Fibroblast of lung (primary cell): ENCODE measurements at places on chromosomes 12 and 14. TPM values are rescaled to one million over a fixed set of nuclear protein-coding genes. Genes with fewer than 3 reads are reported as not detected.

DNA sequence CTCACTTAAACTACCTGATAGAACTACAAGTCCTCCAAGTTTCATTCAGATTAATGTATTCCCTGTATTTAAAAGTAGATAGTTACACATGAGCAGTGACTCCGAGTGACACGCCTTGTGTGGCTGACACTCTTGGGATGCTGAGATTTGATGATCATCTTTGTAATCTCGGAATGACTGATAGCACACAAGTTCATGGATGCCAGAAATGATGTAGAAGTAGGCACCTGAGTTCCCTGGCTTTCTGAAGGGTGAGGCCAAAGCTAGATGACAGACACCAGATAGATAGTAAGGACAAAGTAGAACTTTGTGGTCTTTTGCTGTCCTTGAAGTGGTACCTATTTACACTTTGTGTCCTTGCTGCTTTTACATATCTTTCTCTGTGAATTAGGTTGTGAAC lies 491.2 kb downstream of the PCNX1 start:
- no peak for DNase-seq

GRCh38 chr12:52440821-52441319 lies 6.7 kb upstream of the KRT75 start:
- peak; percentile 94 for DNase-seq

The SMOC1 gene
- polyA plus RNA-seq, result 0.05 and 0.06 TPM in 2 replicates

- DNase-seq, result no peak
These were observed 149.4 kb upstream of the HIF1A start for GRCh38 chr14:61545726-61546455.

GRCh38 chr14:33964599-33965317 lies 13.9 kb upstream of the EGLN3 start:
- no peak for DNase-seq

- DNase-seq, result no peak
These were observed 34.2 kb downstream of the NCKAP5L start for GRCh38 chr12:49794021-49794420.

DNA sequence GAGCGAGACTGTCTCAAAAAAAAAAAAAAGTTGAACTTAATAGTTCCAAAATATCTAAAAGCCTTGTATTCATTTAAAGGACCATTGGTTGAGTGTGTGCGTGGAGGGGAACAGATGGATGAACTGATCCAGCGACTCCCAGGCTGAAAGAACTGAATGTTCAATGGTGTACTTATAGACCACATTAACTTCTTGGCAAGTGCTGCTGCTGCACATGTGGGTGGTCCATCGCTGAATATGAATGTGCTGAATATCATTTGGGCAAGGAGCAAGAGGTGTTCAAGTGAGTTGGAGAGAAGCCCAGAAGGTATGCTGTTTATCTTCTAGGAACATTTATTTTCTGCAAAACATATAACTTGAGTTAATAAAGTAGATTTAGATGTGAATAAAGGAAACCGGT lies 289.0 kb upstream of the RPL10L start:
- DNase-seq, result no peak

DNA sequence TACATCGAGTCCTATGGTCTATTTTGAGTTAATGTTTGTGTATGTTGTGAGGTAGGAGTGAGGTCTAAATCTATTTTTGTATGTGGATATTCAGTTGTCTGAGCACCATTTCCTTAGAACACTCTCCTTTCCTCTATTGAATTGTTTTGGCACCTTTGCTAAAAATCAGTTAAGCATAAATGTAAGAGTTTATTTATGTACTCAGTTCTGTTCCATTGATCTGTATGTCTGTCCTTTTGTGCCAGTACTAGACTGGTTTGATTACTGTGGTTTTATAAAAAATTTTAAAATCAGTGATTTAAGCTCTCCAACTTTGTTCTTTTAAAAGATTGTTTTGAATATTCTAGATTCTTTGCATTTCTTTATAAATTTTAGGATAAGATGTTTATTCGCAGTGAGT lies 70.1 kb upstream of the PCNX4 start:
- no peak for DNase-seq

DNA sequence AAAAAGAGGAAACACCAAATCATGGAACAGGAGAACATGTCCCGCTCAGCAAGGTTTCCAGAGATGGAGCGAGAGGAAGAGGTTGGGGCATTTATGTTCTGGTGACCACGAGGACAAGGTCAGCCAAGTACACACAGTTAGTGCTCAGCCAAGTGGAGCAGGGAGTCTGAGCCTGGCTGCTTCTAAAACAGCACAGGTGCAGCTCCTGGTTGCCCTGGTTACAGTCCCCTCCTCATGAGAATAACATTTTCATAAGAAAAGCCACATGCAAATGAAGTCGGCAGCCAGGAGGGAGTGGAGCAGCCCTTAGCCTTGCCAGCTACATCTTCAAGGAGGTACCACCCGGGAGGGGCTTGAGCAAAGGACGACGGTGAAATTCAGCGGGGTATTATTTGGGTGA lies 81.8 kb downstream of the NOS1 start:
- DNase-seq, result no peak

- peak; percentile 13 for DNase-seq
These were observed 28.5 kb downstream of the ACTR6 start for GRCh38 chr12:100229036-100229635.

The FGF23 gene
- not detected in 2 replicates for polyA plus RNA-seq

DNA sequence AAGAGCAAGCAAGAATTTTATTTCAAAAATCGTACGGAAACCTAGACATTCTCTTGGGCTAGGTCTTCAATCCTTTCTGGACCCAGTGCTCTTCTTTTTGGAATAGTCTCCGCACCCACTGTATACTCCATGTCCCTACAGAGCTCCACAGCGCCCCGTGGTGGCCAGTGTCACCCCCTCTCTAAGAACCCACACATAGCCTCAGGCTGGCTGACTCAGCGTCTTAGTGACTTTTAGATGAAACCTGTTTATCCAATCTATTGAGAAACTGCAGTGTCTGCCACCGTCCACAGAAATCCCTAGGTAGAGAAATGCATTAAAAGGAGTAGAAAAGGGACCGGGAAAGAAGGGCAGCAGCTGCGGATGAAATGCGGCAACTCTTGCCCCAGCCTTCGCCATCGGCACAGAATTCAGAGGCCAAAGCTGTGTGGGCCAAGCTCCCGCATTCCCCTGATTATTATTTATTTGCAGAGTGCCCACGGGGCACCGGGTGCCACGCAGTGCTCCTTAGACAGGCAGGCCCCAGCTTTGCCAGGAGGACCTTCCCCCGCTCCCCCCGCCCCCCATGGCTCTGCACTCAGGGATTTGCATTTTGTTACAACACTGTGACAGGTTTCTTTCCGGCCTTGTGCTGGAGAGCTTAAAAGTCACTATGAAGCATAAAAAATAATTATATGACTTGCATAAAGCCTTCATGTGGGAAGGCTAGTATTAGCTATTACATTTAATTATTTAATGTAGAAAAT lies 170.1 kb upstream of the FKBP4 start:
- DNase-seq, result peak; percentile 23

The CLEC4A gene
- polyA plus RNA-seq, result 0.26 and 0.61 TPM in 2 replicates

GRCh38 chr12:13130981-13131380 lies 27.5 kb upstream of the GSG1 start:
- DNase-seq, result peak; percentile 20

DNA sequence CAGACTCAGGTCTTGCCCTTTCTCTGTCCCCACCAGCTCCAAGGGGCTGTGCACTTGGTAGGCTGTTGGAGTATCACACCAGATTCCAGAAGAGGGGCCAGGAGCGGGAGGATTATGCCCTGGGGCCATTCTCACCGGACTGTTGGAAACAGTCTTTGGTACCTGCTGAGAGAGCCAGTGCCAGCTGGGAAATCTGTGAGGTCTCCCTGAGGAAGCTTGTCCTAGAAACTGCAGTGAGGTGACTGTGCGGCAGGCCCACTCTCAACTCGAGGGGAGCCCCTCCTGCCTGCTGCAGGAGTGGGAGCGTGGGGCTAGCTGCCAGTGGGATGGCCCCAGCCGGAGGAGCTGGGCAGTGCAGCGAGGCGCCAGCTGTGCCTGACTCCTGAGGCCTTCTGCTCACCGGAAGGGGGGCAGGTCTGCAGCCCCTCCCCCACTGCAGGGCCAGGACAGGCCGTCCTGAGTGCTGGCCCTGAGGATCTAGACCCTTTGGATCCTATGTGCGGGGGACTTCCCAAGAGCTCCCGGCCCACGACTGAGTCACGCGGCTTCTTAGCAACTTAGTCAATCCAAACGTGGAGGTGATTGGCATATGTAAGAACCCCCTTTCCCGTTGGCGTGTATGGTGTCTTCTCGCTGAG lies 295.2 kb downstream of the CACNA1C start:
- DNase-seq, result no peak

GRCh38 chr12:111705672-111706071 lies 19.8 kb downstream of the ACAD10 start:
- no peak for DNase-seq

The CCDC177 gene
- polyA plus RNA-seq, result not detected in 2 replicates

GRCh38 chr12:90827567-90827966 lies 127.4 kb downstream of the CCER1 start:
- no peak for DNase-seq

The RNF212B gene
- not detected in 2 replicates for polyA plus RNA-seq

DNA sequence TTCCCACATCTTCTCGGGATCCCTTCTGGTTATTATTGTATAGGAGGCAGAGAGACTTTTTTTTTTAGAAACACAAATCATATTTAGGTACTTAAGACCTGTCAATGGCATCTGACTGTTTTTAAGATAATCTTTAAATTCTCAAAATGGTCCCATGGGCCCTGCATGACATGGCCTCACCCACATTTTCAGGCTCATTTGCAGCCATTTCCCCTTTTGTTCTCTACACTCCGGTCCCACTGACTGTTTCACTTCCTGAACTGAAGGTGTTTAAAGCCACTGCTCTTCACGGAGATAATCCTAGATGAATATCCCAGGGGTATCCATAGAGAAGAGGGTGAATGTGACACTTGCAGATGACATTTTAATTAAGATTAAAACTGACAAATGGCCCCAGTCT lies 12.3 kb upstream of the C12orf71 start:
- DNase-seq, result no peak

The RXYLT1 gene
- polyA plus RNA-seq, result 15.8 and 19.6 TPM in 2 replicates

The NID2 gene
- 394 and 2,513 TPM in 2 replicates for polyA plus RNA-seq

GRCh38 chr12:116620124-116620491 lies 60.9 kb downstream of the MAP1LC3B2 start:
- DNase-seq, result no peak

GRCh38 chr14:71300566-71301330 lies 393.5 kb downstream of the PCNX1 start:
- DNase-seq, result peak; percentile 78

The OAS1 gene
- 0.34 and 2.0 TPM in 2 replicates for polyA plus RNA-seq

GRCh38 chr14:92939699-92940098 lies 16.7 kb downstream of the CHGA start:
- no peak for DNase-seq

The BORCS5 gene
- 13.5 and 17.9 TPM in 2 replicates for polyA plus RNA-seq

GRCh38 chr14:91244501-91244901 lies at the start of gene GPR68:
Gene GPR68, minus strand, starts transcription at chr14:91244704. Its CDS starts 9,654 bp downstream, at chr14:91235050.
- peak; percentile 76 for DNase-seq

The ATF1 gene
- 40.6 and 41.7 TPM in 2 replicates for polyA plus RNA-seq
